WTC11 (cell line): ENCODE measurements at places on chromosomes 5 and 9.

GRCh38 chr9:36144309-36145232 lies 8.0 kb downstream of the GLIPR2 start:
- no peak for DNase-seq

GRCh38 chr9:81380504-81381359 lies 308.6 kb downstream of the TLE1 start:
- DNase-seq: no peak

GRCh38 chr5:8944005-8944404 lies 601.9 kb downstream of the SEMA5A start:
- no peak for DNase-seq

GRCh38 chr5:170483701-170484458 lies 19.9 kb upstream of the KCNIP1 start:
- no peak for DNase-seq

DNA sequence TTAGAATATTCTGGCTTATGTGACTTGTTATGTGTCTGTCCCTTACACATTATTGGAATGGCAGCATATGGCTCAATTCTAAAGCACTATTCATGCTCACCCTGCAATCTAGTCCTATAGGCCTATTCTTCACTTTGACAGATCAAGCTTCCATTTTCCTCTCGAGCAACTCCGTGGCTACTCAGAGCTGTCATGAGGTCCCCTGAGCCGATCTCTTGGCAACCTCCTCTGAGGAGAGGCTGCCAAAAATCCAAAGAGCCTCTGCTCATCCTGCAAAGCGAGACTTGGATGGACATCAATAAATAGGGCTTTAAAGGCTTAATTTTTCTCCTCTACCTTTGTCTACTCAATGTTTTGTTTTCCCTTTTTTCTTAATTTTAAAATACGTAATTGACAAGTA lies 163.8 kb downstream of the GABRB2 start:
- DNase-seq: no peak

DNA sequence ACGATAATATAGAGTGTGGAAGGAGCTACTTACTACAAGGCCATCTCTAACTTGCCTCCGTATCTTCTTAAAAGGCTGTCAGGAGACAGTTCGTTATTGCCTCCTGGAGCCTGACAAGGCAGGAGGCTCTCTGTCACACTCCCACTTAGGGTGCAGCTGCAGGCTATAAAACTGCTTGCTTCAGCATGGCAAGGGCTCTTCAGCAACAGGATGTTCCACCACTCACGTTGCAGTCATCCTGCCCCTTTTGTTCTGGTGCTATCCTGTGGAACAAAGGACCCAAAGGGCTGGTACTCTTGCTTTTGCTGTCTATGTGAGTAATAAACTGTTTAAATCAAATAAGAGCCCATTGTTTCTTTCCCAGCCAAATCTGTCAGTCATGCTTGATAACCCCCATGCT lies 508.9 kb downstream of the NTRK2 start:
- DNase-seq: no peak

DNA sequence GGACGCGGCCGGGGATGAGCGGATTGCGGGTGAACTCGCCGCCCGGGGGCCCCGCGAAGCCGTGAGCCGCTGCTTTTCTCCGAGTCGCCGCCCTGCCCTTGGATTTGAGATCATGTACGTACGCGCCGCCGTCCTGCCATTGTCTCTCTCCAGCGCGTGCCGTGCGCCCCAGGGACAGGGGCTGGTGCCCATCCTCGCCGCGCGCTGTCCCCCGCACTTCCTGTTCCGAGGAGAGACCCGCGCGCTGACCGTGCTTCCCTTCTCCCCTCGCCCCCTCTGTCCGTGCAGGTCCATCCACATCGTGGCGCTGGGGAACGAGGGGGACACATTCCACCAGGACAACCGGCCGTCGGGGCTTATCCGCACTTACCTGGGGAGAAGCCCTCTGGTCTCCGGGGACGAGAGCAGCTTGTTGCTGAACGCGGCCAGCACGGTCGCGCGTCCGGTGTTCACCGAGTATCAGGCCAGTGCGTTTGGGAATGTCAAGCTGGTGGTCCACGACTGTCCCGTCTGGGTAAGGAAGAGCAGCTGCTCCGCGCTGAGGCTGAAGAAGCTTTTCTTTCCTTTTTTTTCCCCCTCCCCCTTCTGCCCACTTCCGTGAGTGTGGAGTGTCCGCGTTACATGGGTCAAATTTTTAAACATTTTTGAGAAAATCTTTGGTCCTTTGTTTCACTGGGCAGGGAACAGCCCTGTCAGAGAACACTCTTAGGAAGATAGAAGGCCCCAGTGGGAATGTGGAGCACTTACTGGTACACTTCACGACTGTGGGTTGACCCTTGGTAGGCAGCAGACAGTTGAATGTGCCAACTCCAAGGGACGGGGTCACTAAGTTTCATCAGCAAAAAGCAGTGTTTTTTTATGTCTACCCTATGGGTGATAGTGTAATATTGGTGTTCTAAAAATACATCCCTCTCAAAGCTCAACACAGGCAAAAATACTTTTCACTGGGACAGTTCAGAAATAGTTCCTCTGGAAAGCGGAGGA lies 727 bp downstream of the RHOBTB3 start:
- DNase-seq: peak; percentile 65

GRCh38 chr9:111599092-111599954 lies at the start of gene PTGR1:
Gene PTGR1 (minus strand): TSS chr9:111599647. CDS start chr9:111597422, 2,225 bp downstream.
- DNase-seq: peak; percentile 79

DNA sequence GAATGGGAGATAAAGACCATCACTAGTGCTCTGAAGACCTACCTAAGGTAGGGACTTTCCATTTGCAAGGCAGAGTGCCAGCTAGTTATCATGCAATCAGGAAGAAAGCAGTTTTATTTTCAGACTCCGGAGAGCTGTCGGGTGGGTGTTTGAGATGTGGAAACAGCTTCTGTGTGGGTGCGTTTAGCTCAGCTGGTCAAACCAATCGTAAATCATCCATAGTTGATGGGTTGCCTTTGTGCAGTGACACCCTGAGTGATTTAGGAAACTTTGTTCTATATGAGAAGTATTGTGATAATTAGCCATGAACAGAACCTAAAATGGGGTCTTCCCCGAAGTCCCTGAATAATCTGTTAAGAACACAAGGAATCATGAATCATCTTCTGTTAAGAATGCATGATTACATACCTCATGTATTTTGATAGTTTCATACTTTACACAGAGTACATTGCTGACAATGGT lies 284.3 kb downstream of the ARHGAP26 start:
- no peak for DNase-seq

- peak; percentile 8 for DNase-seq
Observed at GRCh38 chr9:137367506-137368430, 55.2 kb downstream of the EXD3 start.

- no peak for DNase-seq
Observed at GRCh38 chr9:132312873-132313272, 41.9 kb downstream of the SETX start.

GRCh38 chr9:72254901-72255545 lies 105.8 kb downstream of the GDA start:
- DNase-seq: no peak

GRCh38 chr9:130118841-130119518 lies 53.2 kb upstream of the NCS1 start:
- no peak for DNase-seq

DNA sequence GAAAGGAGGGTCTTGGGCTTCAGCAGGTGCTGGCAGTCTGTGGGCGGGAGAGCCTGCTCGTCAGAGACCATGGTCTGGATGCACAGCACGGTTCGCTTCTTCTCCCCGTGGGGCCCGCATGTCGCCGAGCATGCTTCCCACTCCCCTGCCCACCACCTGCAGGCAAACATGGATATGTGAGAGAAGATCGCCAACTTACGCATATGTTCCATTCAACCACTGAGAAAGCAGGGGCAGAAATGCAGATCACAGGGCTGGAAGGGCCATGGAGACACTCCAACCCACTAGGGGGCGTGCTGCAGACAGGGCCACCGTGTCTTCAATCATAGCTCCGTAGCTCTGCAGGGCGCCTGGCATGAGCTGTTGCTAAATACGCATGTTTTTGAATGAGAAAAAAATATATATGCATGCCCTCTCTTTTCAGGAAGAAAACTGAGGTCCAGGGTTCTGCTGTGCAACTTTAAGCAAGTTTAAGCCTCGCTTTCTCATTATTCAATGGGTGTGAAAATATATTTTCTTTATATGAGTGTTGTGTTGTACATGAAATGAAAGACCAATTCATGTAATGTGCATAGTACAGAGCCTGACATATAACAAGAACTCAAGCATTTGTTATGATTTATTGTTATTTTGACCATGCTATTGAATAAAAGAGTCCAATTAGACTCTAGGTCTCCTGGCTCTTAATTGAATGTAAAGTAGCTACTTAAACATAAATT lies 148.0 kb downstream of the TARS1 start:
- peak; percentile 83 for DNase-seq

DNA sequence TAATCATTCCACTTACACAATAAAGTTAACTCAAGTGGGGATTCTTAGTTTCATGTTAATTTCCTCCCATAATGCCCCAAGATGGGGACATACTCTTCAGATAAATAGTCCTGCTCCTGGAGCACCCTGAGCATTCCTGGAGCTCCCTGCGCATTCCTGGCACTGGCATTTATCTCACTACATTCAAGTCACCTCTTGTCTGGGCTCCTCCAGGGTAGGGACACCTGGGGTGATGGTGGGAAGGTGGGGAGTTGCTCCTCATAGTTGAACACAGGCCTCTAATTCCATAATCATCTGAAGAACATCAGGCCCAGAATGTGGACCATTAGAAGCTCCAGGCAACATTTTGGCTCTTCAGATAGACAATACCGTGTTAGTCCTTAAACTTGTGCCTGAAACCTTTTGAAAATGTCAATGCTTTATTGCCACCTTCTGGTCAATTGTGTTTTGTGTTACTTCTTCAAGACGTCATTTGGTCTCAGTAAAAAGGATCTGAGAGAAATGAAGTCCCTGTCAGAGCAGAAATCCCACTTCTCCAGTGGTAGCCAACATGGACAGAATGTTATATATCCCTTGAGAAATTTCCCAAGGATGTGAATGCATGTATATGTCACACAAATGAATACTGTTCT lies 14.2 kb upstream of the AGGF1 start:
- DNase-seq: no peak

DNA sequence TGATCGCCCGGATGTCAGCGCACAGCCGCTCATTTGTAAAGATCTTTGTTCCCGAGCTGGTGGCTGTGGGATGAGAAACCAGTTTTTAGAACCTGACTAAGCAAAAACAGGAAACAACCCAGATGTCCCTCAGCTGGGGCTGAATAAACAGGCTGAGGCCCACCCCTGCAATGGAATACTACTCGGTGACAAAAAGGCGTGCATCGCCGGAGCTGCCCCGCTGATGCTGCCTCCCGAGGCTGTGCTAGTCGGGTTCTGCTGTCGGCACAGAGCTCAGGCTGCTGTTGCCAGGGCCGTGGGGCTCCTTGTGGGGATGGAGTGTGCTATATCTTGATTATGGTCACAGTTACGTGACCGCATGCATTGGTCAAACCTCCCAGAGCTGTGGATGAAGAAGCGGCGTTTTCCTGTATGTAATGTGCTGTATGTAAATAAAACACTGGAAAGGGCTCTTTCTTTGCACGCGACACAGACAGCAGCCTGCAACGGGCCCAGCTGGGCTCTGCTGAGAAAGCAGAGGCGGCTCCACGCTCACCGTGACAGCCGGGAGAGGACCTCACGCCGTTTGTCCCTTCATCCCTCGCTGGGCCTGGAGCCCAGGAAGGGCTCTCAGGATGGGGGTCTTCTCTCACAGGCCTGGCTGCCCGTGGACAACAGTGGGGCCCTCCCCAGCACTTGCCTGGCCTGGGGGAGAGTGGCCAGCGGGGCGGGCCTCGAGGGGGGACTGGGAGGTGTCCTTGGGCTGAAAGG lies 51.5 kb upstream of the RNU6ATAC start:
- no peak for DNase-seq

DNA sequence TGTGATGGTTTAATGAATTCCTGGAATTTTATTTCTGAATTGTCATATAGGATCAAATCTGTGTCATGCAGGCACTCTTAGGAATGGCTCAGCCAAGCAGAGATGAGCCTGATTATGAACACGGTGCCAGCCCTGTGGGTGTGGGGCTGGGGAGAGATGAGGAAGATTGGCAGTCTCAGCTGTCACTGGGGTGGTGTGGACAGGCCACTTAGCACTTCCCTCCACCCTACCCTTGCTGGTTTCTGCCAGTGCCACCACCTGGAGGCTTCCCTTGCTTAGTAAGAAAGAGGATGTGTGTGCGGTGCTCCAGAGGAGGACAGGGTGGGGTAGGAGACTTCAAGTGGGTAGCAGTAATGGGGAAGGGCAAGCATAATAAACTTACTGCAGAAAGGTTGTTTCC lies 226.6 kb downstream of the CD180 start:
- no peak for DNase-seq

DNA sequence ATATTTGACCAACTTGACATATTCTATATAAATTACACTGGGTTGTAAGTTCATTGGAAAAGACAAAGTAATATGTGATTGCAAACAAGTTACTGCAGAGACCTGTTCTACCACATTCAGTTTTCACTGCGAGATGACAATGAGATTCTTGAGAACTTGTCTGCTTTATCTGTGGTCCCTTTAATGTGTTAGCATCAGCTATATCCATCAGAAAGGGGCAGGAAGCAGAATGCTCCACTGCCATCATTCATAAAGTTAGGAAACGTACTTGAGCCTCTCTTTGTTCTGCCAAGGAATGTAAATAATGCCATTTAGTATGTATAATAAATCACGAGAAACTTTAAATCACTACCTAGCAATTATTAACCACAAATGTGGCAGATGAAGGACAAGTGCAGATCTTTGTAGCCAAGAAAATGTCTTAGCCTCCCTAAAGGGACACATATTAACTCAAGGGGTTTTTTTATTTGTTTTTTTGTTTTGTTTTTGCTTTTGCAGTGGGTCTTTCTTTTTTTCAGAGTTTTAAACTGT lies 59.4 kb downstream of the GIN1 start:
- no peak for DNase-seq

DNA sequence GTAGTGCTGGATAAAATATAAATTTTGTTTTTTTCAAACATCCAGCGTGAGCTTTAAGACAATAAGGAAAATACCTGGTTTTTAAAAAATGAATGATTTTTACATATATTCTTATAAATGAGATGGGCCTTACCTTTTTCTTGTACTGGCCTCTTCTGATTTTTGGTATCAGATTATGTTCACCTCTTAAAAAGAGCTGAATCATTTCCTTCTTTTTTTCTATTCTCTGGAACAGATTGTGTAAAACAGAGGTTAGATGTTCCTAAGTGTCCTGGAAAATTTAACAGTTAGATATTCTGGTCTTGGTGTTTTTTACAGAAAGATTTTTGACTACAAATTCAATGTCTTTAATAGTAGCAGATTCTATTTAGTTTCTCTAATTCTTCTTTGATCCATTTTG lies 74.6 kb downstream of the NDUFAF2 start:
- no peak for DNase-seq

DNA sequence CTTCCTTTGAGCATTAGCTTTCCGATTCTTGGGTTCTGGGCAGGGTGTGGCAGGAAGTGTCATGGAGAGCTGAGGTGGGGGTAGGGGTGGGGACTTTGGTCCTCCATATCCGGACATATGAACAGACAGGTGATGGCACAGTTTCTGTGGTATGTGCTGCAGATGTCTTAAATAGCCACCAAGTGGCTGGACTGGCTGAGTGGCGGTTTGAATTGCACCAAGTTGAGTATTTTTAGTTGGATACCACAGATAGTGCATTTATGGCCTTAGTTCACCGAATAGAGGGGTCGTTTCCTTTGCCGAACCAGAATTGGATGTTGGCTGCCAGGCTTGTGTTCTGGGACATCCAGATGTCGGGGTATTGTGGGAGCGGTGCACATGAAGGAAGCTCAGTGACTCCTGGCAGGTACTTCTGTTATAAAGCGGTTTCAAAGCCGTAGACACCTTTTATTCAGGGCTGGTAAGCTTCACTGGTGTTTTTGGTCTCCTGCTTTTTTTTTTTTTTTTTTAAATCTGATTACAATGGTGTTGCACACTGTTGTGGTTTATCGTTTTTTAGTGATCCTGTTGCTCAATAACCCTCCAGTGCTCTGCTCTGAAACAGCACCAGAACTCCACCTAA lies 15.1 kb upstream of the TNFAIP8 start:
- DNase-seq: no peak
